ENCODE measurements at places on chromosomes 11 and 22.

DNA sequence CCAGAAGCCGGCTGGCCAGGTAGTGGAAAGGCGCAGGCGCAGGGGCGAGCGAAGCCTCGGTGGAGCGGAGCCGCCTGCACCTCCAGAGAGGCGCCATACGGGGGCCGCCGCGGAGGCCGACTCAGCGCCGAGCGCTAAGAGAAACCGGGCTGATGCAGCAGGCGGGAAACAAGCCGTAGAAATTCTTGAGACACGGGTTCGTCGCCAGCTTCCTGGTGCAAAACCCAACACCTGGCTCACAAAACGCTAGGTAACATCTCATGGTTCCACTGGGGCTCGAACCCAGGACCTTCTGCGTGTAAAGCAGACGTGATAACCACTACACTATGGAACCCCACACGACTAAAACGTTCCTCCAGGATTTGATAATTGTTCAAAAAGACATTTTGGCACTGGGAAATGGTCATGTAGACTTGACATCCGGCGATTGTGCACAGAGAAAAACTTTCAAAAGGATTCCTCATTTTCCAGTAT is 39.1 kb downstream of the OR4D9 start:
- DNase-seq = peak; percentile 95

DNA sequence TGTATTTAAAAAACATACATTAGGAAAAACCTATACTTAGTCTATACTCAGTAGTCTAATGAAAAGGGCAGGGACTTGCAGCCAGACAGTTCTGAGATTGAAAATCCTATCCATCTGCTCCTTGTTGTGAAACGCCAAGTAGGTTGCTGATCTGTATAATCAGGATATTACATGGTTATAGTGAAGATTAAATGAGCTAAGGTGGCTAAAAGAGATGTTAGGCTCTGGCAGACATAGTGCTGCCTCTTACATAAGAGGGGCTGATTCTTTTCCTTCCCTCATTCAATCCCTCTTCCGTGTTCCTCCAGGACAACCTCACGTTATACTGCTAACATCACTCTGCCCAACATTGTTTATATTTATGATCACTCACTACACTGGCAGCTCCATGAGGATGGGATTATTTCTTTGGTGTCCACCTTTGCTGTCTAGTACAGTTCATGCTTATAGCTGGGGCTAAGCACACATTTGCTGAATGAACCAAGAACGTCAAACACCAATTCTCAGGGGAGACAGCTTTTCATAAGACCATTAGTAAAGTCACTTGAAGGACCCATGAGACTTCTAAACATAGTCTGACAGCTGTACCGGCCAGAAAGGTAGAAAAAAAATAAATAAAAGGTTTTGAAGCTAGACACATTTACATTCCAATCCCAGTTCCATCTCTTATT is 46.3 kb downstream of the GAB2 start:
- DNase-seq = no peak

GRCh38 chr11:122258446-122259194 is 142.6 kb upstream of the BLID start:
- no peak for DNase-seq

DNA sequence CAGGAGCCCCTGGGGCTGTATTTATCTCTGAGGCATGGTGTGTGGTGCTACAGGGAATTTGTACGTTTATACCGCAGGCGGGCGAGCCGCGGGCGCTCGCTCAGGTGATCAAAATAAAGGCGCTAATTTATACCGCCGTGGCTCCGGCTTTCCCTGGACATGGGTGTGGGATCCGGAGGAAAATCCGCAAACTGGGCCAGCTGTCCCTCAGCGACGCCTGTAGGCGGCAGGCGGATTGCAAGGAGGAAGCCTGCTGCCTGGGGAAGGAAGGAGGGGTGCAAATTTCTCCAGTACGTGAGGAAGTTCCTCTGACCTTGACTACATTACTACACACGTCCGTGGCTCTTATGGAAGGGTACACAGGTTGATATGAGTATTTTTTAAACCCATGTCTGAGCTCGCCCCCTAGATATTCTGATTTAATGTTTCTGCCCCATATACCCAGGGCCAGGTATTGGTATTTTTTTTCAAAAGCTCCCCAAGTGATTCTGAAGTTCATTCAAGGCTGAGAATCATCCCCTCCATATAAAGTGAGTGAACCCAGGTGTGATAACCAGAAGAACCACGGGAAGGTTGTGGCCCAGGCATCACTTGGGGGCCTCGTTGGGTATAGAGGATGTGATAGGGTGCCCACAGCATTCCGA is 2.8 kb downstream of the MYOD1 start:
- DNase-seq = peak; percentile 56

GRCh38 chr11:66002648-66003225 is 434 bp downstream of the BANF1 start:
- DNase-seq = peak; percentile 70

GRCh38 chr11:118634431-118635236 is 27.2 kb downstream of the PHLDB1 start:
- DNase-seq = peak; percentile 56

DNA sequence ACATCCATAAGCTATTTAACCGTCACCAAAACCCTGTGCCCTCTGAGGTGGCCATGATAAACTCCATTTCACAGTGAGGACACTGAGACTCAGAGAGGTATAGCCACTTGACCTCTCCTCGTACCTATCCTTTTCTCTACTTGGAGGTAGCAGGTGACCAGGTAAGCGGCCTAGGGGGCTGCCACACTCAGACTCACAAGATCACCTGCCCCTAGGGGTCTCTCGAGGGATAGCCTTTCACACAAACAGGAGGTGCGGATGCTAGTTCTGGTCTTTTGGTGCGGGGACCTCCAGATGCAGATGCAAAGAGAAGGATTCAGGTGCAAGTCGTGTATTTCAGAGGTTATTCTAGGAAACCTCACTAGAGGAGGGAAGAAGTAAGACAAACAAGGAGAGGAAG is 14.6 kb downstream of the MS4A18 start:
- DNase-seq = no peak

GRCh38 chr11:118622376-118623268 is 15.2 kb downstream of the PHLDB1 start:
- peak; percentile 96 for DNase-seq

DNA sequence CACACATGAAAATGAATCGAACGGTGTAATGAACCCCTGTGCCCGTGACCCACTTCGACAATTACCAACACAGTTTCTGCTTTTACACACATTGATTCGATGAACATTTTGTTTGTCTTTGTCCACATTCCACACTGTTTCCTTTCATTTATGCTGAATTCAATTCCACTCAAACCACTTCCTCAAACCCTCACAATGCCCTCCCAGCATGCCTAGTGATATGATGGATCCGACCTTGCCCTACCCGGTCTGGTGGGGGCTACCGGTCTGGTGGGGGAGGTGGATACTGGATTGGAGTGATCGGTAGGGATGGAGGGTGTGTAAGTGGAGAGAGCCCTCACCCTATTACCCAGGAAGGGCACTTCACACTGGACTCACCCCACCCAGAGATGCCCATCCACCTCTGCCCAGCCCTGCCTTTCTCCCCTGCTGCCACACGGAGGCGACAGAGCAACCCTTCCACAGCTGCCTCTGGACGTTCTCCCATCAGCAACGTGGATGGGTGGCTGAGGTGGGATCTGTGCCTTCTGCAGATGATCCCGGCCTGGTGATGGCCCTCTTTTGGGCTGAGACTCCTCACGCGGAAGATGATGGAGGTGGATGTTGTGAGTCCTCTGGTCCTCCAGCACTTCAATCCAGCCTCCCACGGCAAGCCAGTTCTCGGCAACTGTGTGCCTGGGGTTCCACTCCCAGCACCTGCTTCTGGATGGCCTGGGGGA is 33.0 kb upstream of the P2RY2 start:
- DNase-seq = peak; percentile 88

GRCh38 chr22:19880786-19881569 is 26.3 kb upstream of the GNB1L start:
- peak; percentile 97 for DNase-seq

GRCh38 chr11:128687321-128687720 is 6.6 kb upstream of the FLI1 start:
- DNase-seq = peak; percentile 59

DNA sequence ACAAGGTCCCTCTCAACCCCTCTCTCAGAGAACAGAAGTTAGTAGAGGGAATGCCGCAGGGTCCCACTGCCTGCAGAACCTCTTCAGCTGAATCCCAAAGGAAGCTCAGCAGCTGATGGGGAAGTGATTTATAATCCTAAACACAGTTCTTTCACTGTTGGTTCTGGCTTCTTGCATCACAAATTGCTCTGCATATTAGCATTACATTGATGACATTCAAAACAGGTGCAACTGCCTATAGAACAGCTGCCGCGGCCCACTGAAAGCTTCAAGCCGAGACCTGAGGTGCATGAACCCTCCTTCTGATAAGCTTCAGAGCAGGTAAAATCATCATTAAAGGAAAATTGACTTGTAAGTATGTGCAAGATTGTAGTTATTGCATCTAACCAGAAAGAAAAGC is 75.2 kb upstream of the KIRREL3 start:
- DNase-seq = no peak

DNA sequence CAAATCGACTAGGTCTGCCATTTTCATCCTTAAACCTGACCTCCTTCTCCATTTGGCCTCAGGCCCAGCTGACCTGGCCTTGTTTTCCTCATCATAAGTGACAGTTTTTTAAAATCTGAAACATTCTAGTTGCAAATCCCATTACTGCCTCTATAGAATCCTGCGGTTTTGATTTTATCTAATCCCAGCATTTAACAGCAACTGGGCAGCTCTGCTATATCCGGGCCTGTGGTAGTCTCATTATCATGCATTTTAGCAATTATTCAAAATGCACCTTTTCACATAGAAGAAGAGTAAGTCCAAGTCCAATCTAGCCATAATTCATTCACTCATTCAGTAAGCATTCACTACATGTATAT is 28.6 kb upstream of the BIRC3 start:
- no peak for DNase-seq

DNA sequence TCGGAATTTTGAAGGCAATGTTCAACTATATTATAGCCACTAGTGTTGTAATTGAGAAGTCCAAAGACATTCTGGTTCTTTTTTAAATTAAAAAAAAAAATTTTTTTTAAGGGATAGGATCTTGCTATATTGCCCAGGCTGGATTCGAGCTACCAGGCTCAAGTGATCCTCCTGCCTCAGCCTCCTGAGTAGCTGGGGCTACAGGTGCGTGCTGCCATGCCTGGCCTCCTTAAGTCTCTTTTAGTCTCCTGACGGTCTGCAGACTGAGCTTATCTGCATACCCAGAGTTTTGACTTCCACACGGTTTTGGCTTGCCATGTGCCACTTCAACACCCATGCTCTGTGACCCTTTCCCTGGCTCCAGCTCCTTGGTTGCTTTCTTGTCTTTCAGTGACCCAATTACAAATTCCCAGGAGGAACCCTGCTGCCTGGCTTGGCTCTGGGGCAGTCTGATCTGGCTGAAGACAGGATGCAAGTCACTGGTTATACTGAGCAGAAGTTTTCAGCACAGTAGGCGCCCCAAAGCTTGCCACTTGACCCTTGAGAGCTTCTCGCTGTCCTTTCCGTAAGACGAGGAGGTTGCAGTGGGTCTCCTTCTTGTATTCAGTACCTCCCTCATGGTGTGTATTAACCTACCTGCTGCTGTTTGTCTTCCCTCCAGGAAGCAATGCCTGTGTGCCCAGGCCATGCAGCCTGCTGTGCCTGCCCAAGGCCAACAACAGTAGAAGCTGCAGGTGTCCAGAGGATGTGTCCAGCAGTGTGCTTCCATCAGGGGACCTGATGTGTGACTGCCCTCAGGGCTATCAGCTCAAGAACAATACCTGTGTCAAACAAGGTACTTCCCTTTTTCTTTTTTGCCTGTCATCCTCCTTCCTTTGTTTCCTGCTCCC is 113.8 kb upstream of the SORL1-AS1 start:
- no peak for DNase-seq

DNA sequence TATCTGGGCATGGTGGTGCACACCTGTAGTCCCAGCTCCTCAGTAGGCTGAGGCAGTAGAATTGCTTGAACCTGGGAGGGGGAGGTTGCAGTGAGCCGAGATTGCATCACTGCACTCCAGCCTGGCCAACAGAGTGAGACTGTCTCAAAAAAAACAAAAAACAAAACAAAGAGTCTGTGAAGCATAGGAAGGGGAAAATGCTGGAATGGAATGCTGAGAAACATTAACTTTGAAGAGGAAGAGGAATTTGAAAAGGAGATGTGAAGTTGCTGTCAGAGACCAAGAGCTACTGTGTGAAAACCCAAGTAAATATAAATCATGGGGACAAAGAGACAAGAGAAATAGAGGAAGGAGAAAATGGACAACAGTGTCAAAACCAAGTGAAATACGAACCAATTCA is 455.1 kb upstream of the ARHGAP42 start:
- no peak for DNase-seq

DNA sequence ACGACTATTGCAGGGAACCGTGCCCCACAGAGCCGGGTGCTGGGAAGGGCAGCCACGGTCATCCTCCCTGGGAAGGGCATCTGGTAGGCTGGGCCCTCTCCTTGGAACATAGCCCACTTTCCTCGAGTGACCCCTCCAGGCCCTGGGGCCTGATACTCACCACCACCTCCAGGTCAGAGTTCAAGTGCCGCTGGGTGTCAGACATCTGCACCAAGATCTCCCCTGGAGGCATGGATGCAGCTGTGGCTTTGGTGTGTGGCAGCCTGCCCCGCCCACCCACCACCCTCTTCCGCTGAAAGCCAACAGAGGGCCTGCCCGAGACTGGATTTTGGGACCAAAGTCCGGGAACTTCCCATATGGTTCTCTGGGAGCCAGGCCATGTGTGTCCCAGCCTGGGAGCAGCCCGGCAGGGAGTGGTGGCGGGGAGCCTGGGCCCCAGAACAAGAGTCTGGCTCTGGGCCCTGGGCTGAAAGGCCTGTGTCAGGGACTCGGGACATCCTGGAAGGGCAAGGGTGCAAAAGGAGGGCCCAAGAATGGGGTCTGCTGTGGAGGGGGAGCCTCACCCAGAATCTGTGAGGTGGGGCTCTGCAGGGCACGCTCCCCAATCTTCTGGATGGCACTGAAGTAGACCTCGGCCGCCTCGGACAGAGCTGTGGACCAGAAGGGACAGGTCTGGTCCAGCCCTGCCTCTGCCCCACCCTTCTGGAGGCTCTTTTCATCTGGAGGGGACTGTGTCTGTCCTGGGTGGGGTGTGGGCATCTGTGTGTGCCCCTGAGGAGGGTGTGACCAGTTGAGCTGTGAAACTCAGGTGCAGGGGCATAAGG is 2.6 kb downstream of the BAIAP2L2 start:
- peak; percentile 30 for DNase-seq

GRCh38 chr22:20488946-20489345 is 6.6 kb downstream of the KLHL22 start:
- no peak for DNase-seq

GRCh38 chr22:46239261-46240048 is 10.6 kb downstream of the CDPF1 start:
- no peak for DNase-seq

GRCh38 chr22:50014655-50015401 is 2.3 kb upstream of the IL17REL start:
- no peak for DNase-seq
